ENCODE measurements at places on chromosomes 1 and 21. TPM values are rescaled to one million over a fixed set of nuclear protein-coding genes. Genes with fewer than 3 reads are reported as not detected.
A peak's percentile ranks its signal among the peaks of the same experiment; 100 is the strongest.

- no peaks in the 10 kb centered on the region for H3K4me1 ChIP-seq
- no peak for DNase-seq
- H3K27me3 ChIP-seq, result no peaks in the 10 kb centered on the region
- H3K36me3 ChIP-seq, result no peaks in the 10 kb centered on the region
- H3K27ac ChIP-seq, result no peak overlapping the region
These were observed 17.1 kb upstream of the SPAG17 start for GRCh38 chr1:118202076-118202608.

Gene EDN2
- total RNA-seq, result not detected

DNA sequence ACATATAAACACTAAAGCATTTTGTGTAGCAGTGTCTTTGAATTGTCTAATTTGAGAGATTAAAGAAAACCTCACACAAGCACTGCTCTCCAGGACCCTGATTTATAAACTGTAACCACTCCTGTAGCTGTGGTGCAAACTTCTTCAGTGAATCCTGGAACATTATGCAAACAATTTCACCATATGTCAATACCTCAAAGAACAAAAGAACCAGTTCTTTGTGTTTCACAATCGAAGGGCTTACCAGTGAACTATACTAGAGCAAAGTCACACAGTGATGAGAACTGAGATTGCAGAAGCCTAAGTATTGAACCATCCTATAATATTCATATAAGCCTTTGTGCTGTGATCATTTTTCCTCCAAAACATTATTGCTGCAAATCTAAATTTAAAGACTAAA lies 21.5 kb downstream of the DPH5 start:
- no peak for DNase-seq
- peaks cover 41% of the 10 kb centered on the region for H3K4me1 ChIP-seq
- H3K4me3 ChIP-seq, result no peak overlapping the region
- no peaks in the 10 kb centered on the region for H3K27me3 ChIP-seq
- no peak overlapping the region for H3K27ac ChIP-seq

DNA sequence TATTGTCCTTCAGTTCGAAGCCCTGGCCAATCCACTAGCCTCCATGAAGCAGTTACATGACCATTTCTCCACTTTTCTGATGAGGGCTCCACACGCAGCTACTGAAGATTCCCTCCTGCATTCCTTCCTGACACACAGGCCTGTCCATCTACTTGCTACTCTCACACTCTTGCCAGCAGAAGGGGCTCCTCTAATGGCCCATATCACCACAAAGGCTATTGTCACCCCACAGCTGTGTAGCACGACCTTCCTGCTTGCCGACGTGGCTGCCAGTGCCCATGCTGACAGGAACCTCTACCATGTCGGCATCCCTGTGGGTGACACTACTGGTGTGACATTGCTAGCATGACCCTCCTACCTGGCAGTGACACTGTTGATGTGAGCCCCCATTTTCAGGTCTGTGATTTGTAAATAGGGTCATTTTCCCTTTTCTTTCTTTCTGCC lies 1528.6 kb upstream of the TPTE start:
- no peak overlapping the region for H3K4me3 ChIP-seq
- H3K27ac ChIP-seq, result no peak overlapping the region
- DNase-seq, result no peak
- H3K4me1 ChIP-seq, result no peaks in the 10 kb centered on the region
- no peaks in the 10 kb centered on the region for H3K27me3 ChIP-seq

DNA sequence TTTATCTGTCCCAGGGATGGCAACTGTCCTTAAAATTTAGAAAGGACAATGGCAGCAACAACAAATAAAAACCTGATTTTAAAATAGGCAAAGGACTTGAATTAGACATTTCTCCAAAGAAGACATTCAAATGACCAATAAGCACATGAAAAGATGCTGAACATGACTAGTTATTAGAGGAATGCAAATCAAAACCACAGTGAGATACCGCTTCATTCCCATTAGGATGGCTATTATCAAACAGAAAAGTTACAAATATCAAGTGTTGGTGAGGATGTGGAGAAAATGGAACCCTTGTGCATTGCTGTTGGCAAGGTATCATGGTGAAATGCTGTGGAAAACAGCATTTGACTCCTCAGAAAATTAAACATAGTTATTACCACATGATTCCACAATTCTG lies 120.7 kb downstream of the CRB1 start:
- no peak for DNase-seq
- H3K36me3 ChIP-seq, result no peaks in the 10 kb centered on the region
- H3K4me1 ChIP-seq, result peaks cover 13% of the 10 kb centered on the region
- H3K27me3 ChIP-seq, result no peaks in the 10 kb centered on the region
- H3K27ac ChIP-seq, result no peak overlapping the region

Gene ARHGAP29
- total RNA-seq, result 0.05 TPM

DNA sequence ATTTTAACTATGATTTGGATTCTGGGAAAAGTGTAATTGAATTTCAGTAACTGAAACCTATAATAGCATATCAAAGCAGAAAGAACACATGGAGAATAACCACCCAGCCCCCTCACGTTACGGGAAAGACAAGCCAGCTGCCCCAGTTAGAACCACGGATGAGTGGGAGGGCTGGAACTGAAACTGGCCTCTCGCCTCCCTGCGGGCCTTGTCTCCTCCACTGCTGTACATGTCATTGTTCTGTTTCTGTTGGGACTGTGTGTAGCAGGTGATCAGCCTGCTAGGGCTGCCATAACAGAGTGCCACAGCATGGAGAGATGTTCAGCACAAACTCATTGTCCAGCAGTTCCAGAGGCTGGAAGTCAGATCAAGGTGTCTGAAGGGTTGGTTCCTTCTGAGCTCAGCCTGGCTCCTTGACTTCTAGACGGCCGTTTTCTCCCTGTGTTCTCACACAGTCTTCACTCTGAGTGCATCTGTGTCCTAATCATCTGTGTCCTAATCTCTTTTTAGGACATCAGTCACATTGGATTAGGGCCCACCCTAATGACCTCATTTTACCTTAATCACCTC lies 52.4 kb downstream of the MAP3K21 start:
- DNase-seq, result no peak
- H3K4me1 ChIP-seq, result peaks cover 19% of the 10 kb centered on the region
- no peak overlapping the region for H3K27ac ChIP-seq
- H3K4me3 ChIP-seq, result no peak overlapping the region
- peaks cover 13% of the 10 kb centered on the region for H3K36me3 ChIP-seq

Gene SLC30A1
- total RNA-seq, result 8.2 TPM

Gene RGS8
- total RNA-seq, result not detected

GRCh38 chr21:43367296-43367695 lies 59.6 kb downstream of the SIK1 start:
- no peak overlapping the region for H3K4me3 ChIP-seq
- peaks cover 23% of the 10 kb centered on the region for H3K27me3 ChIP-seq
- no peak overlapping the region for H3K27ac ChIP-seq
- no peak for DNase-seq
- H3K36me3 ChIP-seq, result no peaks in the 10 kb centered on the region

GRCh38 chr1:244322791-244323521 lies 128.8 kb downstream of the ADSS2 start:
- DNase-seq, result peak; percentile 63
- no peaks in the 10 kb centered on the region for H3K27me3 ChIP-seq
- peaks cover 29% of the 10 kb centered on the region for H3K36me3 ChIP-seq
- H3K4me3 ChIP-seq, result peak overlapping the region; percentile 73
- peaks cover 82% of the 10 kb centered on the region for H3K4me1 ChIP-seq
- peak overlapping the region; percentile 95 for H3K27ac ChIP-seq

Gene MTMR11
- 20.7 TPM for total RNA-seq

DNA sequence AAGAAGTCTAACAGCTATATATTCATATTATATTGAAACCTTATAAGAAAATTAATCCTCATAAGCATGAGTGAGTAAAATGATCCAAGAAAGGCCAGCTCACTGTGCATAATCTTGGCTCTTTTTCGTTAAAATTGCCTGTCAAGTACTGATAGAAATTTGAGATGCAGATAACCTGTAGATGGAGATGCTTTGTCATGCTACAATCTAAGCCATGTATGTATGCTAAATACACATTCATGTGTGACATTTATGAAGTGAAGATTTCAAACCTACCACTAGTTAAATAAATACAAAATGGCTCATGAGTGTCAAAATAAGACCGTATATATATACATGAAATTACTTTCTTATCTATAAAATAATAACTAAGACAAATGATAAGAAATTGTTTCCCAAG lies 1491.5 kb upstream of the PRMT6 start:
- no peaks in the 10 kb centered on the region for H3K36me3 ChIP-seq
- DNase-seq, result no peak
- no peaks in the 10 kb centered on the region for H3K27me3 ChIP-seq
- H3K4me3 ChIP-seq, result no peak overlapping the region

Gene SH2D2A
- total RNA-seq, result 193 TPM

- no peak overlapping the region for H3K4me3 ChIP-seq
- H3K4me1 ChIP-seq, result peaks cover 4% of the 10 kb centered on the region
- H3K27ac ChIP-seq, result no peak overlapping the region
- H3K27me3 ChIP-seq, result no peaks in the 10 kb centered on the region
- DNase-seq, result no peak
- peaks cover 5% of the 10 kb centered on the region for H3K36me3 ChIP-seq
These were observed 39.5 kb downstream of the LBR start for GRCh38 chr1:225388372-225388771.

Gene PKP1
- not detected for total RNA-seq

DNA sequence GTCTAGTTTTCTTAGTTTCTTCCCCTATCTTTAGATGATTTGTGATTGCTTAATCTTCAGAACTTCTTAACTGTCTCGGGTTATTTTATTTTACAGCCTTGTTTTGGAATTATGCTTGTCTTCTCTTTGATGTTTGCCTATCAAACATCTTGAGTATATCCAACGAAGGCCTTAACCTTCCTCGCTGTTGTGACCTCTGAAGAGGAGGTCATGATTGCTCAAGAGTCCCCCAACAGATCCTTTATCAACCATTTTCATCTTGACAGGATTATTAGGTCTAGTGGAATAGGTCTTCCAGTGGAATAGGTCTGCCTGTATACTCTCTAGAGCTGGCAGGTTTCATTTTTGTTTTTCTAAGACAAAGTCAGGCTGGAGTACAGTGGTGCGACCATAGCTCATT lies 45.7 kb downstream of the UBE4B start:
- peaks cover 18% of the 10 kb centered on the region for H3K4me1 ChIP-seq
- H3K36me3 ChIP-seq, result peaks cover 16% of the 10 kb centered on the region
- DNase-seq, result no peak
- H3K4me3 ChIP-seq, result no peak overlapping the region
- H3K27me3 ChIP-seq, result no peaks in the 10 kb centered on the region

DNA sequence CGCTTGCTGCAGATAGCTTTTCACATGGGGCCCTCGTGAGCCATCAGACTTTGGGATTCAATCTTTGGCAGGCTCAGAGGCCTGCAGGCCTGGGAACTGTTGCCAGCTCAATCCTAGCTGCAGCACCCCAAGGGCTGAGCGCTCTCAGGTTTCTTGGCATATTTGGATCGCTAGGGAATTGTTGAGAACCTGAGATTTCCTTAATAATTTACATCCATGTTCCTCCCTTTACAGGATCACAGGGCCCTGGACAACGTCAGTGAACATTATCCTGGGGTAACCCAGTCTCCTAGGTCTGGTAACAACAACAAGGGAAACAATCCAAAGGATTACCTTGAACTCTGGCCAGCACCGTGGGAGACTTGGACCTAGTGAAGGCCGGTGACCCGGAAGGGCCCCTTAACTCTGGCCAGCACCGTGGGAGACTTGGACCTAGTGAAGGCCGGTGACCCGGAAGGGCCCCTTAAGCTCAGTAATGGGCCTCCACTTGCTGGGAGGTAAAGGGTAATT lies 49.3 kb upstream of the NEK2 start:
- no peaks in the 10 kb centered on the region for H3K36me3 ChIP-seq
- DNase-seq, result no peak
- no peaks in the 10 kb centered on the region for H3K4me1 ChIP-seq

Data from activated CD4-positive, alpha-beta memory T cell treated with anti-CD3 and anti-CD28 coated beads, Interleukin-2, amount 10 ng/mL, durations not matched to agents 7 days and 5 days (primary cell).